ENCODE measurements at places on chromosomes 5 and 9. TPM values are rescaled to one million over a fixed set of nuclear protein-coding genes. Genes with fewer than 3 reads are reported as not detected.

DNA sequence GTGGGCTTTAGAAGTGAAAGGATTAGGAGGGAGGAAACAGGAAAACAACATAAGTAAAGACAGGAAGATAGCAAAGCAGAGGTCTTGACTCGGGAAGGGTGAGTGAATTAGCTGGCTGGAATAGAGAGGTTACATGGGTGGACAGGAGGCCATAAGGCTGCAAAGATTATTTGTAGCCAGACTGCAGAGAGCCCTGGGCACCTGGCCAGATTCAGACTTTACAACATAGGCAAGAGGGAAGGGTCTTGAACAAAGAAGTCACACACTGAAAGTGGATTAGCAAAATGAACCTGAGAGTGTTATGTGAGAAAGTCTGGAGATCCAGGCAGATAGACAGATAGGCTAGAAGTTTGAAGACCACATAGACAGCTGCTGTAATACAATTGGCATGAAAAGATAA lies 29.7 kb upstream of the CER1 start:
- H3K4me1 ChIP-seq, result peaks cover 27% of the 10 kb centered on the region
- H3K27ac ChIP-seq, result no peak overlapping the region
- no peak overlapping the region for H3K4me3 ChIP-seq
- H3K36me3 ChIP-seq, result no peaks in the 10 kb centered on the region
- no peak for DNase-seq
- H3K27me3 ChIP-seq, result peaks cover 13% of the 10 kb centered on the region

DNA sequence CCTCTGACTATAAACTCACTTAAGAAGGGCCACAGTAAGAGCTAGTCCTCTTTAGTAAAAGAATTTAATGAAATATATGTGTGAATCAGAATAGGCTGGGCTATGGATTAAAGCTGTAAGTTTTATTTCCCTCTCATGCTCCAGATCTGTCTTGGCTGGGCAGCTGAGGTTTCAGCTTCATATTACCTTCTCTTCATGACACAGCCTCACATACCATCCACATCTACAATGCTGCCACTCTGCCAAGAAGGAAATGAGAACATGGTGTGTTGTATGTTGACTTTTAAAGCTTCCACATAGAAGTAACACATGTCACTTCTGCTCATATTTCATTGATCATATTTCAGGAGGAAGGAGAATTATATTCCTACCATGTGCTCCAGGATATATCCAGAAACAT lies 776.0 kb upstream of the ACO1 start:
- H3K27me3 ChIP-seq, result no peaks in the 10 kb centered on the region
- no peak overlapping the region for H3K4me3 ChIP-seq
- no peak for DNase-seq
- H3K27ac ChIP-seq, result no peak overlapping the region
- H3K36me3 ChIP-seq, result no peaks in the 10 kb centered on the region
- peaks cover 8% of the 10 kb centered on the region for H3K4me1 ChIP-seq

DNA sequence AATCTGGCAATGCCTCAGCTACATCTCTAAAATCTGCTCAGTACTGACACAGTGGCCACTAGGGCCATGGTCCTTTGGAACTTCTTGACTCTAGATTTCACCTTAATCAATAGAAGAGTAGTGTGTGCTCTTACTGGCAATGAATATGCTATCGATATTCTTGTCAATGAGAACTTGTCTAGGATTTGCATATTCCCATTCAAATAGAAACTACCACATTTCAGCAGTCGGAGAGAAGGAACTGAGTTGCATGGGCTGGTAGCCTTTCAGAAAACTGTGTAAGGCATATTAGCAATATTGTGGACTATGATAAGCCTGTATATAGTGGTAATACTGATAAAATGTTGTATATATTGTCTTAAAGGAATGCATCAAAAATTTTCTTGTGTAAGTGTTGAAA lies 45.3 kb upstream of the NAA35 start:
- H3K27me3 ChIP-seq, result no peaks in the 10 kb centered on the region
- no peaks in the 10 kb centered on the region for H3K4me1 ChIP-seq
- H3K36me3 ChIP-seq, result peaks cover 2% of the 10 kb centered on the region
- no peak for DNase-seq
- no peak overlapping the region for H3K4me3 ChIP-seq

DNA sequence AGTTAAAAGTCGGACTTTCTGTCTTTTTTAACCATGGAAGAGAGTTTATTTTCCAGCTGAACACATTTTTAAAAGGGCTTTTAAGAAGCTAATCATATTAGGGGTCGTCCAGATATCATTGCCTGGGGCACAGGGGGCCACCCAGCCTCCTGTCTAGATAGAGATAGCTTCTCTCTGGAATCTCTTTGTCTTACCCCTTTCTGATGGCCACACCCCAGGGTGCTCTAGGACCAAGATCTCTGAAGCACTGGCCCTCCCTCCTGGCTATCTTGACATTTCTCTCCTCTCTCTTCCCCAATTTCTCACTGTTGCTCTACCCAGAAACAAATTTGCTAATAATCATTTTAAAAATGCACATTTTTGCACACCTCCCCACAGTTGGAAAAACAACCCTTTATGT lies 204.4 kb downstream of the NXNL2 start:
- H3K27ac ChIP-seq, result no peak overlapping the region
- H3K36me3 ChIP-seq, result peaks cover 12% of the 10 kb centered on the region
- peaks cover 17% of the 10 kb centered on the region for H3K4me1 ChIP-seq
- H3K4me3 ChIP-seq, result no peak overlapping the region

DNA sequence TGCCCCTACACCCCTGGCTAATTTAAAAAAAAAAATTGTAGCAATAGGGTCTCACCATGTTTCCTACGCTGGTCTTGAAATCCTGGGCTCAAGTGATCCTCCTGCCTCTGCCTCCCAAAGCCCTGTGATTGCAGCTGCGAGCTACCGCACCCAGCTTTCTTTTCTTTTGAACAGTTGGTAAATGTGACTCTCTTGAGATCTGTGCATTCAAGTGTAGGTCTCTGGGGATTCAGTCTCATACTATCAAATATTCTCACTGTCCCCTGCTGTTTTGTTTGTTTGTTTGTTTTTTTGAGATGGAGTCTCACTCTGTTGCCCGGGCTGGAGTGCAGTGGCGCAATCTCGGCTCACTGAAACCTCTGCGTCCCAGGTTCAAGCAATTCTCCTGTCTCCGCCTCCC lies 42.3 kb upstream of the CXXC5 start:
- H3K4me1 ChIP-seq, result peaks cover 3% of the 10 kb centered on the region
- H3K27ac ChIP-seq, result peak overlapping the region; percentile 91
- no peak overlapping the region for H3K4me3 ChIP-seq
- H3K36me3 ChIP-seq, result peaks cover 21% of the 10 kb centered on the region
- H3K27me3 ChIP-seq, result no peaks in the 10 kb centered on the region

DNA sequence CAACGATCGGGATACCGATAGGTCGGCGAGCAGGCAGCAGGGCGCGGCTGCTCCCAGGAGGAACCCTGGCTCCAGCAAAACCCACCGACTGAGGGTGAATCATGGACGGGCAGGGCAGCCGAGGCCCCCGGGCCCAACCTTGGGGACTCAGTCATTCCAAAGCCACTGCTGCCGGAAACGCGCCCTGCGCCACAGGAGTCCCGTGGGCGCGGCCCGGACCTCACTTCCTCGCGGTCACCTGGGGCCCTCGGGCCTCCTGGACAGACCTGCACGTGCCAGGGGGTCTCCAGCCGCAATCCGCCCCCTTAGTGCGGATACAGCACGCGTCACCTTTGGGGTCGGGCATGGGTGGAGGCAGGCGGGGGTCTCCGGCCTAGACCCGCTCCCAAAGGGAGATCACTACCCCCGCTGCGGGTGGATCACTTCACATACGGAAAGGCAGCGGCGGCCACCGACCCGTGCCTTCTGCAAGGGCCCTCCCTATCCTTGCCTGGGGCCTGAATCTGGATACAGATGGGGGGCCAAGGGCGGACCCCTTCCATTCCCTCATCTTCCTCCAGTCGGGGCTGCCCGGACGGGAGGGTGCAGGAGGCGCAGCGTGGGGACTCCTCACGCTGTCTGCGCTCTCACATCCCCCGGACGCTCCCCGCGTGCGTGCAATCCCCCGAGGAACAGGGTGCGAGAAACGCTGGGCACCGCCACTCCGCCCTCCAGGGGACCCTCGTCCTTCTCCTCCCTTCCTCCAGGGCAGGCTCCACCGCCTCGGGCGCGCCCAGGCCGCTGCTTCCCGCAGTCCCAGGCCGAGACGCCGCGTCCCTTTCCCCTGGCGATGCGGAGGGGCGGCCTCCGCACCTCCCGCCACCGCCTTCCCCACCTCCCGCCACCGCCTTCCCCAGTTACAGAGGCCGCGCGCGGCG lies 586 bp downstream of the TXN start:
- peak; percentile 29 for DNase-seq
- H3K27ac ChIP-seq, result peak overlapping the region; percentile 97
- H3K27me3 ChIP-seq, result no peaks in the 10 kb centered on the region

GRCh38 chr5:124790301-124790894 lies 44.0 kb upstream of the ZNF608 start:
- no peak overlapping the region for H3K4me3 ChIP-seq
- H3K4me1 ChIP-seq, result peaks cover 1% of the 10 kb centered on the region
- no peaks in the 10 kb centered on the region for H3K36me3 ChIP-seq
- H3K27me3 ChIP-seq, result no peaks in the 10 kb centered on the region

- peaks cover 12% of the 10 kb centered on the region for H3K4me1 ChIP-seq
- H3K27ac ChIP-seq, result no peak overlapping the region
- H3K27me3 ChIP-seq, result no peaks in the 10 kb centered on the region
- DNase-seq, result no peak
Measured at GRCh38 chr5:151262532-151262931, 9.5 kb downstream of the GM2A start.

DNA sequence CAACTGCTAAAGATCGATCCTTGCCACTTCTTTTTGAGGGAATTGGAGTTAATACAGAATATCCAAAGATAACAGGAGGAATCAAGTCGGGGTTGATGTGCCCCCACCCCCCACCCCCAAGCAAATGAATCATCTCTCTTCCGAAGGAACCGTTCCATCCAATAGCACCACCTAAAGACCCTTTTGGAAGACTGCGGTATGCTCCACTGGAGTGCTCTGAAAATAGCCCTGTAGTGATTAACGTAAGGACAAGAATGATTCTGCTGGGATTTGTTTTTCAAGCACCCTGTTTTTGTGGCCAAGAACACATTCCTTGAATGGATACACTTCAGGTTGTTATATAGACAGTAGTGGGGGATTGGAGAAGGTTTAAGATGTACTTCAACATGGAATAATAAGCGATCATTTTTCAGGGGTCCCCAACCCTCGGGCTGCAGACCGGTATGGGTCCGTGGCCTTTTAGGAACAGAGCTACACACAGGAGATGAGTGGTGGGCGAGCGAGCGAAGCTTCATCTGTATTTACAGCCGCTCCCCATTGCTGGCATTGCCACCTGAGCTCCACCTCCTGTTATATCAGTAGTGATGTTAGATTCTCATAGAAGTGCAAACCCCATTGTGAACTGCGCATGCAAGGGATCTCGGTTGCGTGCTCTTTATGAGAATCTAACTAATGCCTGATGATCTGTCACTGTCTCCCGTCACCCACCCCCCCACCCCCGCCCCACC lies 44.5 kb upstream of the TMEM252 start:
- no peak for DNase-seq
- H3K4me1 ChIP-seq, result peaks cover 8% of the 10 kb centered on the region
- no peak overlapping the region for H3K27ac ChIP-seq
- no peaks in the 10 kb centered on the region for H3K36me3 ChIP-seq
- no peak overlapping the region for H3K4me3 ChIP-seq

DNA sequence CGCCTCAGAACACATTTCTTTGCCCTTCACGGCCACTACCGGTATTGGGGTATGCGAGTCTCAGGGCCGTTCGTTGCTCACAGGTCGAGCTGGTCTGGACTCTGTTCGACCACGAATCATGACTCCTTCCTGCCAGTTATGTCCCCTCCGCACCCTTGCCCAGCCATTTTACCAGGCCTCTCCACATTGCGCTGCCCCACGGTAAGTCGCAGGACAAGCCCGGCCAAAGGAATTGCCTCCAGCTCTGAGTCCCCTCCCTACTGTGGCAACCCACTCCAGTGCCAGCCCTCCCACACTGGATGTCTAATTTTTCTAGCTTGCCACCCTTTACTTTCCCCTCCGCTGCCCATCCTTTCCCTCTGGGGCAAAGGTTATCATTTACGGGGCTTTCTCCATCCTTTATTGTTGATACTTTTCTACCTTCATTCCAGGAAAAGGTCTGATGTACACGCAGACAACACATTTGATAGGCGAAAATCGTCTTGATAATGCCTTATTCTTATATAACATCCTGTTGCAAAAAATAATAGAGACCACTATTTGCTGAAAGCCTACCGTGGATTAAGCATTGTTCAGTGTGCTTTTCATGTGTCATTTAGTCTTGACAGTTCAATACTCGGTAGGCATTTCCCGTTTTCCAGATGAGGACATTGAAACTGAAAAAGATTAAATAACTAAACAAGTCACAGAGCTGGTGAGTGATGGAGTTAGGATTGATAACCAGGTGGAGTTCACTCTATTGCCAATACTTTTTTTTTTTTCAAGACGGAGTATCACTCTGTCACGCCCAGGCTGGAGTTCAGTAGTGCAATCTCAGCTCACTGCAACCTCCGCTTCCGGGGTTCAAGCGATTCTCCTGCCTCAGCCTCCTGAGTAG lies 958 bp upstream of the HSPA5 start:
- peaks cover 40% of the 10 kb centered on the region for H3K36me3 ChIP-seq
- peaks cover 2% of the 10 kb centered on the region for H3K27me3 ChIP-seq
- no peak for DNase-seq
- H3K4me1 ChIP-seq, result peaks cover 24% of the 10 kb centered on the region
- peak overlapping the region; percentile 99 for H3K27ac ChIP-seq

DNA sequence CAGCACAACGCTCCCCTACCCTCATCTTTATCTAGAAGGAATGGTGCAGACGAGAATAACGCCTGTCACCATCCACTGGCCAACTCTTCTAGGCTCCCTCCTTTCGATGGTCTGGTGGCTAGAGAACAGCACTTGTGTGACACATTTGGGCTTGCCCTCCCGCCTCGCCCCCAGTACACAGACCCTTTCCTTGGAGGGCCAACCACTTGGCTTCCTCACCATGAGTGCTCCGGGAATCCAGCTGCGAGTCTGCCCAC lies 1.4 kb downstream of the GNAQ start:
- H3K4me1 ChIP-seq, result peaks cover 54% of the 10 kb centered on the region
- H3K4me3 ChIP-seq, result peak overlapping the region; percentile 94
- peaks cover 7% of the 10 kb centered on the region for H3K36me3 ChIP-seq
- H3K27me3 ChIP-seq, result peaks cover 3% of the 10 kb centered on the region

DNA sequence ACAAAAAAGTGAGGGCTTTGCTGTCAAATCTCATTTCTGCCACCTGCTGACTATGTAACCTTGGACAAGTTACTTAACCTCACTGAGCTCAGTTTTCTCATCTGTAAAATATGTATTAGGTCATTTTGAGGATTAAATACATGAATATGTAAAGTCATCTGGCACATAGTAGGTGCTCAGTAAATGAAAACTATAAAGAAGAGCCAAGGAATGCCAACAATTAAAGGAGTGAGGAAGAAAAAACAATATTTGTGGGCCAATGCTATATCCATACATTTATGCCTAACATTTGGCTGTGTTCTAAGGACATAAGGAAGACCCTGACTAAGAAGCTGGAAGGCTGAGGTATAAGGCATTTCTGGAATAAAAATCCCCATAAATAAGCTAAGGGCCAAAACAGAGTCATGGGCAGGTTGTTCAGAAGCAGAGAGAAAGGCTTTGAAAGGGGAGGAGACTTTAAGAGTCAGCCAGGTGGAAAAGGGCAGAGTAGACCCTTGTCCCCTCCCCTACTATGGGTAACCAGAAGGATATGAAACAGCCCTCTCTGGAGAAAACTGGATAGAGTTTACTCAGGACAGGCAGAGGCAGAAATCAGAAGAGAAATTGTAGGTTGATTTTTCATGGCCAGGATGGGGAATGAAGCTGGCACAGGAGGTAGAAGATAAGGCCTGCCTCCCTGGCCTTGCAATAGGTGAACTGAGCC lies 47.6 kb upstream of the SIL1 start:
- DNase-seq, result no peak
- H3K27ac ChIP-seq, result no peak overlapping the region
- no peaks in the 10 kb centered on the region for H3K36me3 ChIP-seq
- H3K4me3 ChIP-seq, result no peak overlapping the region

PCDHAC2 gene
- 6.7 TPM for total RNA-seq

FABP6 gene
- 2.9 TPM for total RNA-seq

ORM1 gene
- total RNA-seq, result 7.2 TPM

CATSPER3 gene
- 0.44 TPM for total RNA-seq

NTNG2 gene
- total RNA-seq, result 3.1 TPM

FOCAD gene
- 37.1 TPM for total RNA-seq

MSX2 gene
- 0.73 TPM for total RNA-seq

Data from WTC11 (cell line).